ENCODE measurements at places on chromosomes 2 and 18.

GRCh38 chr18:47754311-47755101 lies 176.0 kb downstream of the SMAD2 start:
- peak; percentile 84 for DNase-seq

- DNase-seq: no peak
Measured at GRCh38 chr2:20916604-20917286, 93.8 kb upstream of the LDAH start.

- no peak for DNase-seq
Measured at GRCh38 chr2:222802514-222803196, 58.2 kb upstream of the ACSL3 start.

- DNase-seq: no peak
Measured at GRCh38 chr18:58125183-58125582, 81.2 kb downstream of the NEDD4L start.

GRCh38 chr18:55136258-55136657 lies 177.0 kb upstream of the CCDC68 start:
- no peak for DNase-seq

- peak; percentile 68 for DNase-seq
Measured at GRCh38 chr2:70948337-70949003, 12.8 kb downstream of the ATP6V1B1 start.

GRCh38 chr2:197309691-197310231 lies 819 bp downstream of the ANKRD44 start:
- DNase-seq: no peak

DNA sequence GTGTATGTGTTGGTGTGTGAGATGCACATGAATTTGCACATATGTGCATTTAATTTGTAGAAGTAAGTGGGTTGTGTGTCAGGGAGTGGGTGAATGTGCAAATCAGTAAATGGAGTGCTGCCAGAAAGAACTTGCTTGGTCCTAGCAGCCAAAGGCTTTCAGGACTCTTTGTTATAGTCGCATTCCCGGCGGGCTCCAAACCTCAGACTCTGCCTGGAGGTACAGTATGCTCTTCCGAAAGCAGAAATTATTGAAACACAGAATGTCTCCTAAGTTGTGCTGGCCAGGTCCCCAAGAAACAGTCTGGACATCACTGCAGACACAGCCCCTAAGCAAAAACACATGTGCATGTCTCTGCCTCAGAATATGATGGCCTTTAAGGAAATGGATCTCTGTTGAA lies 232.4 kb downstream of the INSIG2 start:
- DNase-seq: no peak

DNA sequence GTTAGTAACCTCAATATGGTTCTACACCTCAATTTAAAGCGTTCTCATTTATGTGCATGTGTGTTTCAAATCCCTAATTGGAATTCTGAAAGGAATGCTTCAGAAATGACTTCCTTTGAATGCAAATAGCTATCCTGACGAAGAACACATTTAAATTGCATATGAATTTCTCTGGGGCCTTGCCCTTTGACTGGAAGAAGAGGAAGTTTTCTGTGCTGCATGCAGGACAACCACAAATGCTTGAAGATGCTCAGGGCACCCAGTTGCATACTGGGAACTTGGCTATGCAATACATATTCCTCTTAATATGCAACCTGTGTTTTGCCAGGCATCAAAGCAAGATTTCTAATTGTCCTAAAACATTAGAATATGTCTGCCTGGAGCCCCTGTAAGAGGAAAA lies 55.3 kb downstream of the TMEM178A start:
- no peak for DNase-seq

- no peak for DNase-seq
Measured at GRCh38 chr18:23350188-23350587, 102.9 kb upstream of the RIOK3 start.

GRCh38 chr18:26568926-26569665 lies 20.7 kb upstream of the KCTD1 start:
- no peak for DNase-seq

- no peak for DNase-seq
Measured at GRCh38 chr2:212998626-212999359, 152.6 kb downstream of the IKZF2 start.

DNA sequence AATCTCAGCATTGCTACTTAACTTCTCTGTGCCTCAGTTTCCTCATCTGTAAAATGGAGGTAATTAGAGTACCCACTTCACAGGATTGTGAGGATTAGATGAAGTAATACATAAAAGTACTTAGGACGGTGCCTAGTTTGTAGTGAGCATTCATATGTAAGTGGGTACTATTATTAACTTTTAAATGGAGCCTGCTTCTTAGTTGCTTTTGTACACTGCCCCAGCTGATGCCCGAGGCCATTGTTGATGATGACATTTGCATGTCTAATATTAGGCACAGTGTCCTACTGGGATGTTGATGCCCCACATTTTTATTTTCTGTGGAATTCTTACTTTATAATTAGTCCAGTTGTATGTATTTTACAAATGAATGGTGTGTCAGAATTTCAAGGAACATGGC lies 79.7 kb upstream of the STON1 start:
- no peak for DNase-seq

- DNase-seq: no peak
Measured at GRCh38 chr18:79877163-79878091, 74.0 kb downstream of the SLC66A2 start.

DNA sequence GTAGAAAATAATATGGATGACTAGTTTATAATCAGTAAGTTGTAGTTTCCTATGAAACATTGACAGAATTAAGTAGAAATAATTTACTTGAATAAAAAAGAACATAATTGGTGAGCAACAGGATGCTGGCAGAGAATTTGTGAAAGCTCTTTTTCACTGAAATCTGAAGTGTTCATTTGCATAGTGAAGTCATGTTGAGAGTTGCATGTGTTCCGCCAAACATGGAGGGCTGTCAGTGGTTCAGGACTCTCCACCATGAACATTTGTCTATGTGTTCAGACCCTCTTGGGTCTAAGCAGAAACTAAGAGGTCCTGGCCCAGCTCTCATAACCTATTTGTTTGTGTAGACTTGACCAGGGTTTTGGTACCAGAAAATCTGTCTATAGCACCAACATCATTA lies 182.5 kb upstream of the LINC00305 start:
- no peak for DNase-seq

DNA sequence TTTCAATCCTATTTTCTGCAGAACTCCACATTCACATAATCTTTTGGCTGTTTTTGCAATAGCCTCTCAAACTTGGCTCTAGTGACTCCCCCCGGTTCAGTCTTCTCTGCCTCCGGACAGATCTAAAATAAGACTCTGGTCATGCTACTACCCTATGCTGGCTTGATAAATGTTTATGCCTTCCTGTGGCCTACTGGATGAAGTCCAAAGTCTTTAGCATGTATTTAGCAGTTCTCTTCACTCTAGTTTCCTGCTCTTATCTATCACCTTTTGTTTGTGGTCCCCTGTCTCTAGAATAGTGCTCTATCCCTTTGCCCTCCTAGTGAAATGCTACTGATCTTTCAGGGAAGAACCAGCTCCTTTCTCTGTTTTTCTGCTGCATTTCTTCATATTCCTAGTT lies 14.4 kb downstream of the ADCYAP1 start:
- DNase-seq: no peak

GRCh38 chr2:180219491-180219890 lies 212.4 kb upstream of the CWC22 start:
- no peak for DNase-seq

- DNase-seq: peak; percentile 53
Measured at GRCh38 chr2:105977212-105977611, 216.9 kb downstream of the UXS1 start.

DNA sequence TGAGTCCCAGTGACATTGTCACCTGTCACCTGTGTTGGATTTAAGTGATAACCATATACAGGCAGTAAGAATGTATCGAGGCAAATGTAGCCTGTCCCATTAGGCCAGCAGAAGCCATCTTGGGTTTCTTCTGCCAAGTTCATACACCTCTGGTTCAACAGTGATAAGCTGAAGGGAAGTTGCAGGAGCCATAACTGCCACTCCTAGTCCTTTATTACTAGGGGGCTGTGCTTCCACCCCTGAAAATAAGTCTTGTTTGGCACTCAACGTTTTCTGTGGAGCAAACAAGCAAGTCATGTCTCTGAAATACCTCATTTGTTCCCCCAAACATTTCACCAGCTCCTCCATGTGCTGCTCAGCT lies 58.1 kb upstream of the ALPP start:
- no peak for DNase-seq

DNA sequence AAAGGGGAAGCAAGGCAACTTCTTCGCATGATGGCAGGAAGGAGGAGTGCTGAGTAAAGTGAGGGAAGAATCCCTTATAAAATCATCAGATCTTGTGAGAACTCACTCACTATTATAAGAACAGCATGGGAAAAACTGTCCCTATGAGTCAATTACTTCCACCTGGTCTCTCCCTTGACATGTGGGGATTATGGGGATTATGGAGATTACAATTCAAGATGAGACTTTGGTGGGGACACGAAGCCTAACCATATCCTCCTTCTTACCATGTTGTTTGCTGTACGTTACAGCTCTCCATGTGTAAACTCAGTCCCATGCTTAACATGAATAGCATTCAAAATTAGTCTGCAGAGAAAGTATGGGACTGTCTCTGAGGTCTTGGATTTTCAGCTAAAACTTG lies 1096.8 kb upstream of the ACVR2A start:
- no peak for DNase-seq

- no peak for DNase-seq
Measured at GRCh38 chr2:29443627-29444026, 328.4 kb downstream of the CLIP4 start.
